ENCODE measurements at places on chromosomes 11 and 22.

DNA sequence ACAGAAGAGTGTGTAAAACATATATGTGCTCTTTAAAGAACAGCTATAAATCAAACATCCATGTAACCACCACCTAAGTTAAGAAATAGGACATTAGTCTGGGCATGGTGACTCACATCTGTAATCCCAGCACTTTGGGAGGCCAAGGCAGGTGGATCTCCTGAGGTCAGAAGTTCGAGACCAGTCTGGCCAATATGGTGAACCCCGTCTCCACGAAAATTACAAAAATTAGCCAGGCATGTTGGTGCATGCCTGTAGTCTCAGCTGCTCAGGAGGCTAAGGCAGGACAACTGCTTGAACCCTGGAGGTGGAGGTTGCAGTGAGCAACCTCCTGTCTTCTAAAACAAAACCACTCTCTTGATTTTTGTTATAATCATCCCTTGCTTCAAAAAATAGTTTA lies 103.3 kb downstream of the LRRC32 start:
- no peak for DNase-seq

- DNase-seq = peak; percentile 38
Measured at GRCh38 chr11:35927682-35928081, 16.2 kb upstream of the LDLRAD3 start.

GRCh38 chr22:27809226-27809603 lies 7.7 kb upstream of the MN1 start:
- DNase-seq = no peak

- peak; percentile 35 for DNase-seq
Measured at GRCh38 chr11:22432291-22433093, 94.3 kb downstream of the SLC17A6 start.

- DNase-seq = no peak
Measured at GRCh38 chr11:114650661-114651060, 27.7 kb upstream of the NXPE2 start.

- DNase-seq = no peak
Measured at GRCh38 chr11:64263021-64263946, 12.0 kb downstream of the PLCB3 start.

DNA sequence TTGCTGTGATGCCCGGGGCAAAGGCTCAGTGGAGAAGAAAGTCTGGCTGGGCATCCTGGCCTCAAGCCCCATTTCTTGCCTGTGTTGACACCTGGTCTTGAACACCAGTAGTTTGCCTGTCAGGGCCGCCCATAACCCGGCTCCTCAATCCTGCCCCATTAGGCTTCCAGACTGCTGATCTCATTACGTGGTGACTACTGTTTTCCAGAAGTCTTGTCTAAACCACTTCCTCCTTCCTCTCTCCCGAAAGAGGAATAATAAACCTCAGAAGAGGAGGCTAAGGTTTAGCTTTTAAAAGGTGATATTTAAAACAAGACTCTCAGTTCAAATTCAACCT lies 97.7 kb downstream of the CD44 start:
- DNase-seq = peak; percentile 72

DNA sequence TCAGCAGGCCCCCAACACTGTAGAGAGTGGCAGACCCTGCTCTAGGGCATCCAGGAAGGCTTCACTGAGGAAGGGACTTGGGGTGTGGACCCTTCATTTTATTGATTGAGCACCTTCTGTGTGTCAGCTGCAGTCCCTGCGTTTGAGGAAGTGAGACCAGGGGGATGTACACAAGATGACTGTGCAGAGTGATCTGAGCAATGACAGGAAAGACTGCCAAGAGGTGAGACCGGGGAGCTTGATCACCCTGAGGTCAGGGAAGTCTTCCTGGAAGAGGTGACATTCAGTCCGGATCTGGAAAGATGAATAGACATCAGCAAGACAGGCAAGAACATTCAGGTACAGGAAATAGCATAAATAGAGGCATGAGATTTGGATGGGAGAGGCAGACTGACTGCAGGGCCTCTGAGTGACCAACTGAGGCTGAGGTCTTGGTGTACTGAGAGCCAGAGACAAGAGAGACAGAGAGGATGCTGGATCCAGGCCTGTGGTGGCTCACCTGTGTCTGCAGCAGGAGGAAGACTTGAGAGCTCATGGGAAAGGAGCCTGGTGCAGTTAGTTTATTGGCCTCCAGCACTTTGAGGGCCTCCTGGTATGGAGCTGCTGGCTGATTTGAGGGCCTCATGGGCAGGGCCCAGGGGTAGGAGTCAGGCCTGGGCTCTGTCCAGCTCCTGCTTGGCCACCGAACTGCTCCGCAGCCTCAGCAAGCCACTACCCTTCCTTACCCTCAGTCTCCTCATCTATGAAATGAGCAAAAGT lies 5.2 kb downstream of the DGAT2 start:
- no peak for DNase-seq

GRCh38 chr11:79931692-79932091 lies 490.9 kb upstream of the TENM4 start:
- DNase-seq = no peak

DNA sequence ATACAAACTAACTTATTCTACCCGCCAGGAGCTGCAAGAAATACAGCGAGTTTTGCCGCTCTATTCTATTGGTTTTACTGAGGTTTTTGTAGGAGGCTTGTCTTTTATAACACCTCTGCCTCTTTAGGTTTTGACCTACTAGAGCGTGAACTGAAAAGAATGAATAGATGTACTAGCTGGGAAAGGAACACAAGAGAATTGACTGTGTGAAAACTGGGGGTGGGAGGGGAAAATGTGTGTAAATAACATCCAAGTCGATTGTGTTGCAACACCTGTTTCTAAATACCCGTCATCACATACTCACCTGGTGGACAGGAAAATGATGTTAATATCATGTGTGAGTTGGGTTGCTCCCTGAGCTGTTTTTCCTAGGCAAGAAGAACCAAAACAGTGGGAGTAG lies 12.9 kb upstream of the JHY start:
- DNase-seq = no peak

- no peak for DNase-seq
Measured at GRCh38 chr22:44221710-44222475, 41.2 kb downstream of the PARVG start.

- no peak for DNase-seq
Measured at GRCh38 chr11:17412488-17413180, 24.2 kb upstream of the KCNJ11 start.

GRCh38 chr22:29216011-29216872 lies 10.5 kb downstream of the EMID1 start:
- no peak for DNase-seq

DNA sequence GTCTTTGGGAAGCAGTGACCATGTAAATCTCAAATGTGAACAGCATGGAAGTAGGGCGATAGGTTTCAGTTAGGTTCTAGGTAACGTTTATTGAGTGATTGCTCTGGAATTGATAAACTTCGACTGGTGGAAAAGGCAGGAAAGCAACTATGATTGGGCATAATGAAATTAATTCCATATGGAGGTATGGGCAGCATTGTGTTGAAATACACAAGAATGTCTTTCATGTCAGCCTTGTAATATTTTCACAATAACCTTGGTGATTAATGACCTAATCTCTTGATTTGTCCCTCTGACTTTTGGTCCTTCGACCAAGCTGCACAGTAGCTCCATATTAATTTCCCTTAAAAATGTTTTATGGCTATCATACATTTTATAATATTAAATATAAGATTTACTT lies 2.8 kb downstream of the CEP57 start:
- DNase-seq = peak; percentile 15

DNA sequence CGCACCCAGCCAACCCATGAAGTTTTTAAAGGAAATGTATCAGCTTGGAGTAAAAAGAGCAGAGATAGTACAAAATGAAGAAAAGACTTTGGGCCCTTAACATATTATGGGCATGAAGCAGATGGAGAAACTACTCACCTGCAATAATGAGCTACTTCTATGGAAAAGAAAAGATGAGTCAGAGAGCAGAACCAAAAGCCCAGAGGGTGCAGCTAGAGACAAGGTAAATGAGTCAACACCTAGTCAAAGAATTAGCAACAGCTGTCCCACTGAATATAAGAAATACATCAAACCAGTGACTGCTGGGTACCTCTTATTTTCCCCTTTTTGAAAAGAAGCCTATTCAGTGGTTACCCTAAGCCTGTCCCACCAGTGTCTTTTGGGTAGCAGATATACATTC lies 61.8 kb downstream of the RPL27A start:
- DNase-seq = no peak

- DNase-seq = no peak
Measured at GRCh38 chr11:43866969-43867368, 13.7 kb upstream of the ALKBH3 start.

- DNase-seq = no peak
Measured at GRCh38 chr11:34337016-34337415, 20.8 kb downstream of the ABTB2 start.

DNA sequence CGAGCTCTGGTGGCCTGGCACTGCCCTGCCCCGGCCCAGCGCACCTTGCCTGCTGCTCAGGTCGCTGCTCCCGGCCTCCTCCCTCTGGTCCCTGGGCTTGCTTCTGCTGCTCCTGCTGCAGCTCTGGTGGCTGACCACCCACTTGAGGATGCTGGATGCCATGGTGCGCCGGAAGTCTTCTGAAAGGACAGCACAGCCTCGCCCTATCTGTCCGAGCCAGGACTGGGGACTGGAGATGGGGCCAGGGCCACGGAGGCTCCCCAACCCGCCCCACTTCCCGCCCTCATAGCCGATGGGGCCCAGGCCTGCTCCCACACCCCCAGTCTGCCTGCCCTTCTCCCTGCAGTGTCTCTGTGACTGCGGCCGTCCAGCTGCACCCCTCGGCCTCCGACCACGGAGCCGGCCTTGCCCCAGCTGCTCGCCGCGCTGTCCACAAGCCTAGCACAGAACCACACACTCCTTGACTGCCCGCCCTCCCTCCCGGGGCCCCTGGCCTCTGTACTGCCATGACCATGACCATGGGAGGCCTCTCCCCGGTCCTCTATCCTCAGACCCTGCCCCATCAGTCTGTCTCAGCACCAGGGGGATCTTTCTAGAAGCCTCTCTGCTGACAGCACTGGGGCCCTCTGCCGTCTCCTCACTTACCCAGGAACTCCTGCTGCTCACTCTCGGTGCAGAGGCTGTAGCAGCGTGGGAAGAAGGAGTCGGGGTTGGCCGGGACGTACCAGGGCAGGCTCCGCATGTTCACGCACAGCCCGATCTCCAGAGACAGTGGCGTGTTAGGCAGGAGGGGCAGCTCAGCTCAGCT lies 12.7 kb downstream of the TTLL8 start:
- no peak for DNase-seq

DNA sequence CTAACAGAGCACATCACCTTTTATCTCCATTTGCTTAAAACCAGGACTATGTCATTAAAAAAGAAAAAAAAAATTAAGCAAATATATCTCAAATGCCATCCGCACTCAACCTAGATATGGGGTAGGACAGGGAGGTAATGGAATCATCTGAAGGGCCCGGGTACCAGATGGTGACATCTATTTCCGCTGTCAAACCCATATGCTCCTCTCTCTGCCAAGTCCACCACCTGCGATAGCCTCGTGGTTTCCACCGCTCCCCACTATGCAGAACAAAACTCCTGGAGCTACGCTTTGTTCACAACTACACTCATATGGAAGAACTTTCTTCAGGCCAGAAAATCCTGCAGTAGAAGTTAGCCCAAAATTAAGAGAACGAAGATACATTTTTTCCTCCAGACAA lies 31.4 kb downstream of the FEZ1 start:
- no peak for DNase-seq

DNA sequence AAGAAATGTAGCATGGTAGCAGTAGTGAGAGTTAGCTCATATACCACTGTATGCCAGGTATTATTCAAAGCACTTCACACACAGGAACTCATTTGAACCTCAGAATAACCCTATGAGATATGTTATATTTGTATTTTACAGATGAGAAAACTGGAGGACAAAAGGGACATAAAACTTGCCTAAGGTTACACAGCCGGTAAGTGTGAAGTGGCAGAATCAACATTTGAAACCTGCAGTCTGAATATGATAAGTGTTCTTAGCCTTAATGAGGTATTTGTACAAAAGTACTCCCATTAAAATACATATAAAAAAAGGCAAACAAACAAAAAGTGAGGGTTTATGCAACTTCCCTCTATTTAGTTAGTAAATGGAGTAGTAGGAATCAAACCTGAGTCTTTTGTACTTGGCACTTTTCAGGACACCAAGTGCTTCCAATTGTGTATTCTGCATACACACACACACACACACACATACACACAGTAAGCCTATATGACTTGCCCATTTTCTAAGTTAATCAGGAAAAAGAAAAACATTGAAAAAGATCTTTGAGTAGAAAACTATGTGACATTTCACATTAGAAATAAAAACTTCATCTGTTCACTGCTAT lies 223.9 kb upstream of the FOLH1 start:
- no peak for DNase-seq

DNA sequence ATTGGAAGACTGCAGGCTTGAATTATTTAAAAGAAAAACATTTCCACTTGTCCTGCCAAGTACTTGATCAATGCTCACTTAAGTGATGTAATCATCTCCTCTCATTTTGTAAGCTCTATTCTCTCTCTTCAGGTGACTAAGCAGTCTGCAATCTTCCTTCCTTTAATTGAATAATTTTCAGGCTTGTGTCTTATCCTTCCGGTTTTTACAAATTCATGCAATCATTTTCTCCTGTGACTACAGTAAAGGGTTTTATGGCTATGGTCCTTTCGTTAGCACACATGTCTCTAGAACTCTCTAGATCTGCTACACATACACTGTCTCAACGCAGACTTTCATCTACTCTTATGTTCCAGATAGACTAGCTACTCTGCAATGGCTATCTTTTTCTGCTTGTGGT lies 12.6 kb upstream of the UPB1 start:
- peak; percentile 87 for DNase-seq

- no peak for DNase-seq
Measured at GRCh38 chr11:28729339-28729738, 621.2 kb downstream of the METTL15 start.

GRCh38 chr11:132408877-132409276 lies 1038.5 kb downstream of the NTM start:
- DNase-seq = no peak

DNA sequence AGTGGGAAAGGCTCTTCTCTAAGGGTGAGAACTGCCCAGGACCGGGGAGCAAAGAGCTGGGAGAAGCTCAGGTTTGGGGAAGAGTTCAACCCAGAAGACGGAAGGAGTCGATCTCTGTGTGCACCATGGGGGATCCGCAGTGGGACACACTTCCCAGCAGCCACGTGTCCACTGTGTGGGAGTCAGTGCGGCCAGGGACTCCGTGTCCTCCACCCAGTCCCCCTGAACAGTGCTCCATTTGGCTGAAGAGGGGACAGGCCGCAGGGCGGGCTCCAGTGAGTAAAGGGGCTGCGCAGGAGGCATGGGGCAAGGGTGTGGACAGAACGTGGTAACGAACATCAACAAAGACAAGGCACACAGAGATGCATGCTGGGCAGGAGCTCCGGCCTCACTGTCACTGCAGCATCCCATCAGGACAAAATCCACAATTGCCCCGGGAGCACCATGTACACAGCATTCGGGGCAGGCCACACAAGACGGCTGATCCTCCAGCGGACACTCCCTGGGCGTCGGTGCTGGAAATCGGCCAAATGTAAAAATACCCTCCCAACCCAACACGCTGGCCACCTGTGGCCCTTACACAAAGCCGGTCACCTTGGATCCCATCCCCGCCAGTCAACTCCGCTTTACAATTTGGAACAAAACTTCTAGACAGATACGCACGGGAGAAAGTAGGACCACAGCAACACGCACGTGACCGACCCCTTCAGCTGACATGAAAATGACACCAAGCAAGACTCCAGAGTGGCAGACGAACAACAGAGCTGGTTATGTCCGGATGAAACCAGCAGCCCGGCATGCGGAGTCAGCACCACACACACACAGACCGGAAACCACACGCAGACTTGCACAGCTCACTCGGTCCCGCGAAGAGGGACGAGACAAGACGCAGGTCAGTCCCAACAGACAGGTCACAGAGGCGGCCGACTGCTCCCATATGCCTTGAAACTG lies 366.8 kb downstream of the SHANK2 start:
- DNase-seq = peak; percentile 38
